ENCODE measurements at places on chromosomes 3 and 15.

DNA sequence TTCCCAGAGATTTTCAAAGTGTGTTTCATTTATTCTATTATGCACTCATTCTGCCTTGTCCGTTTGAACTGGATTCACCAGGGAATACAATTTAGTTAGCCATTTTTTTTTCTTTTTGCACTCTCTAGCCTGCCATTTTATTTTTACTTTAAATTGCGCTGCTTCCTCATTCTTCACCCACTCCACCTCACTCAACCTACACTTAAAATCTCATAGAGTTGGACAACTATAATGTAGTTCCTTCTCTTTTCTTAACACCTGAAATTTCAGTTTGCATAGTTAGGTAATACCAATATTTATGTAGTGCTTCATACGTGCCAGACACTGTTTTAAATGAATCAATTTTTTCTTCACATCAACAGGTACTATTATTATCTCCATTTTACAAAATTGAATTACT, 42.4 kb upstream of the CMC1 start:
- no peak for ATAC-seq

DNA sequence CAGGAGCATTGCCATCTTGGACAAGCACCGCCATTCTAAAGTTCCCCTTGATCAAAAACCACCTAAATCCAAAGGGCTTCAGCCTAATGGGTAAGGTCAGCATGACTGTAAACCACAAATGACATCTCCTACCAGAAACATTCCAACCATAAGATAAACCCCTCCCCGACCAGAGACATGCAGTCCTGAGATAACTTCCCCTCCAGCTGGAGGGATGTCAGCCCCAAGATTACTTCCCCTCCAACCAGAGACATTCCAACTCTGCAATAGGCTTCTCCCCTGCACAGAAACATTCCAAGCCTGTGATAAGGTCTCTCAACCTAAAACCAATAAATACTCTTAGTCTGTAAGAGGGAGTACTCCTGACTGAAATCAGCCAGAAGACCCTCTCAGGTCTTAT, 62.7 kb upstream of the DNAJC19 start:
- no peak for ATAC-seq

DNA sequence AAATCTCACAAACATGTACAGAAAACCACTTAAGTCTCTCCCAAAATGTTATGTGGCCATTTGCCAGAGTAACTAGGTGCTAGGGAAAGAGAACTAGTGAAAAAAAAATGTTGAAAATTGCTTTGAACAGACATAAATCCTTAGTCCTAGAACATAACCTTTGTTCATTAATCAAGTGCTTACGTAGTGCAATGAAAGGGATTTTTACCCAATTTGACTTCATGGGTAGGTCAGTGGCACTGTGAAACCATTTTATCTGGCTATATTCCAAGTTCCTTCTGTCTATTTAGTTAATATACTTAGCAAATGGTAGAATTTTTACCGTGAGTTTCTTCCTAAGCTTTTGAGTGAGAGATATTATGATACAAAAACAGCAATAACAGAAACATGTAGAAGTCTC, 209.4 kb downstream of the DIPK2A start:
- no peak for ATAC-seq

GRCh38 chr3:132978464-132978863, 59.7 kb upstream of the TMEM108 start:
- ATAC-seq, result no peak
